ENCODE measurements at places on chromosomes 3 and 15.

- no peak for DNase-seq
Measured at GRCh38 chr3:514192-514591, 317.6 kb downstream of the CHL1 start.

GRCh38 chr15:63338170-63338569 lies 43.5 kb downstream of the CA12 start:
- no peak for DNase-seq

DNA sequence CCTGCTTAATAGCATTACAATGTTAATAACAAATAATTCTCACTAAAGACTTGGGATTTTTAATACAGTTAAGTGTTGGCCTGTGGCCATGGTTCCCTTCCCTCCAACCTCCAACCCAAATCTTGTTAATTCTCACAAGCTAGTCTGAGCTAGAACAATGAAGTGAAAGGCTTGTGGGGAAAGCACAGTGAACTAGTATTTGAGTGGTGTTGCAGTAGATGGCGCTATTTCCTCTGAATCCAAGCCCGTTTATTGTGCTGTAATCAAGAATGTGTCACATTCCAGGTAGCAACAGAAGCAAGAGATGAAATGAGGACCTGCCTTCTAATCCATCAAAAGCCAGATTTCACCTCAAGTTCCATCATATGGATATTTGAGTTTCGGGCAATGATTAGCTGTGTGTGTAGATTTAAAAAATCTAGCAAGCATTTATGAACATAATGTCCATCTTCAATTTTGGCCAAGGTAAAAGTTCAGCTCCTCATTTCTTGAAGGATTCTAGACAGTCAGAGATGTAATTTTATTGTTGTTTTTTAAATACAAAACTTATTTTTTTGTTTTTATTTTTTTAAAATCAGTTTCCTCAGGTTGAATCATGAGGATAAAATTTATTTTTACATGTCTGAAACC lies 160.7 kb downstream of the SQOR start:
- DNase-seq, result no peak

GRCh38 chr3:98843266-98843959 lies 58.1 kb downstream of the DCBLD2 start:
- DNase-seq, result no peak

DNA sequence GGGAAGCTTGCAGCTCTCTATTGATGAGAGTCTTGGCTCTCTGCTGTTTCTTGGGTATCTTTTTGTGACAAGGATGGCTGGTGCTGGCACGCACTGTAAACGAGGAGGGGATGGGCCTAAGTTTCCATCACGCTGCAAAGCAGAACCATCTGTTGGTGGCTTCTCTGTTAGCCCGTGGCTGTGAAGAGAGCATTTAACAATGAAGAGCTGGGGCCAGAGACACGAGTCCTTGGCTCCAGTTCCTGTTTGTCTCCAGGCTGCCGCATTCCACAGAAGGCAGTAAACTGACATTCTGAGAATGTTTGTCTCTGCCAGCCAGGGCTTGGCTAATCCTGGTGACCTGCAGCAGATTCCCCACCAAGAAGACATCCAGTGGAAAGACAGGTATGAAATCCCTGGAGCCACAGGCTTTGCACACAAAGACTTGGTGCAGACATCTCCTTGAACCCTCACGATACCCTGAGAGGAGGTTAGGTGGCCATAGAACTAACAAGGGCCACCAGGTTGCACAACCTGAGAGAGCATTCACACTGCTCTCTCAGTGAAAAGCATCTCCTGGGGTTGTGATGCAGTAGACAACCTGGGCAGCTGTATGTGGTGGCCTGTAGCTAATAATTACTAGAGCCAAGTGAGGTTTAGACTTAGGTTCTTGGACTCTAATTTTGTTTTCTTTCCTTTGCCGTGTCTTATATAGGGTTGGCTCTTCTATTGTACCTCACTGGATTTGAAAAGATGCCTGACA lies 130.9 kb downstream of the ASB7 start:
- no peak for DNase-seq

GRCh38 chr15:50330921-50331320 lies 24.1 kb downstream of the GABPB1 start:
- no peak for DNase-seq

- no peak for DNase-seq
Measured at GRCh38 chr15:86872782-86873181, 793.1 kb downstream of the AGBL1 start.

- DNase-seq, result no peak
Measured at GRCh38 chr3:50416736-50417636, 57.7 kb upstream of the TMEM115 start.

- DNase-seq, result no peak
Measured at GRCh38 chr3:134992586-134992985, 197.5 kb downstream of the EPHB1 start.

DNA sequence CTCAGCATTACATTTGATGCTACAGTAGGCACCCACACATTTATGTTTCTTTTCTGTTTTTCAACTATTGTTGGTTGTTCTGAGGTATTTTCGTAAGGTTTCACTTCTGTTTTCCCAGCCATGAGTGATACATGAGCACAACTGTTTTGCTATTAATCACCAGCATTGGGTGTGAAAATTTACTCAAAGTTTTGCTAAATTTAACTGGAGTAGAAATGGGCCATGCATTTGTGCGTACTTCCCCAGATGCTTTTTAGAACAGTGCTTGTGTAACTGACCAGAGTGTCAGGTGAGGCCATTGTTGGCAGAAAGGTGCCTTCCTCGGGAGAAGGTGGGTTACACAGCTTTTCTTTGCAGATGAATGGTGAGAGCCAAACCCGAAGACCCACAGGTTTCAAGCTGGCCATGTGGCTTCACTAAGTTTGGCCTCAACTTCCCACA lies 70.4 kb downstream of the ST6GAL1 start:
- no peak for DNase-seq

DNA sequence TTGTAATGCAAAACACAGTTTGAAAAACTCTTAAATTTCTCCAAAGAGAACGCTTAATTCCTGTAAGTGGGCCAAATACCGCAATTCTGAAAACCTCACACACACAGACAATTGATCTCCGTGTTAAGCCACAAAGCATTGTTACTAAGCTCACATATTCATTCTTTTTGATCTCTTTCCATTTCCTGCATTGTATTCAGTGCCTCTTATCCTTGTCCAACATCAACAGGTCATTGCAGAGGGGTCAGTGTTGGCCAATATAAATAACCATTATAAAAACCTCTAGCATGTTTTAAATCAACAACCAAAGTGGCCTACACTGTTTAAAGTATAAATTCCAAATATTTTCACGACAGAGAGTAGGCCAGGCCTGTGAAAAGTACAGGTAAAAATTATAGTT lies 171.1 kb downstream of the PDZRN3 start:
- no peak for DNase-seq

- DNase-seq, result no peak
Measured at GRCh38 chr15:64314456-64314855, 41.5 kb downstream of the CSNK1G1 start.

GRCh38 chr3:193598202-193598601 lies 5.2 kb downstream of the OPA1 start:
- no peak for DNase-seq

Data from thoracic aorta (tissue), 2 donors.